ENCODE measurements at places on chromosomes 3 and 15.
A peak's percentile ranks its signal among the peaks of the same experiment; 100 is the strongest.

GRCh38 chr3:196096382-196096953 lies 14.6 kb upstream of the TFRC start:
- peak; percentile 18 for DNase-seq

DNA sequence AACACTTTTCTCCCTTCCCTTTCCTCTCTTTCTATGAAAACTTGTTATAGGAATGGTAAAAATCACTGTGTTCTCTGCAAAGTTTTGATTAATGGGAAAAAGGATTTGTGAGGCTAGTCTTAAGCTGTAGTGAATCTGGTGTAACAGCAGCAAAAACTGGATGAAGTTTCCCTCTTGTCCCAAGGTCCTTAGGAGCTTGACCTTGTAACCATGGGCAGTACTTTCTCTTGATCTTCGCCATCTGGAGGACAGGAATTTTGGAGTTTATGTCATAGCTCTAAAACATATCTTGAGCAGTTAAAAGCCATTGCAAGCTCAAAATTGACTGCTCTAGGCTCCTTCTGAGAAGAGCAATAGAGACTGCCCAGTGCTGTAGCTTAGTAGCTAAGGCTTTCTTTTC lies 56.5 kb upstream of the GPD1L start:
- no peak for DNase-seq

- DNase-seq: no peak
Observed at GRCh38 chr3:72657666-72658065, 190.6 kb downstream of the SHQ1 start.

DNA sequence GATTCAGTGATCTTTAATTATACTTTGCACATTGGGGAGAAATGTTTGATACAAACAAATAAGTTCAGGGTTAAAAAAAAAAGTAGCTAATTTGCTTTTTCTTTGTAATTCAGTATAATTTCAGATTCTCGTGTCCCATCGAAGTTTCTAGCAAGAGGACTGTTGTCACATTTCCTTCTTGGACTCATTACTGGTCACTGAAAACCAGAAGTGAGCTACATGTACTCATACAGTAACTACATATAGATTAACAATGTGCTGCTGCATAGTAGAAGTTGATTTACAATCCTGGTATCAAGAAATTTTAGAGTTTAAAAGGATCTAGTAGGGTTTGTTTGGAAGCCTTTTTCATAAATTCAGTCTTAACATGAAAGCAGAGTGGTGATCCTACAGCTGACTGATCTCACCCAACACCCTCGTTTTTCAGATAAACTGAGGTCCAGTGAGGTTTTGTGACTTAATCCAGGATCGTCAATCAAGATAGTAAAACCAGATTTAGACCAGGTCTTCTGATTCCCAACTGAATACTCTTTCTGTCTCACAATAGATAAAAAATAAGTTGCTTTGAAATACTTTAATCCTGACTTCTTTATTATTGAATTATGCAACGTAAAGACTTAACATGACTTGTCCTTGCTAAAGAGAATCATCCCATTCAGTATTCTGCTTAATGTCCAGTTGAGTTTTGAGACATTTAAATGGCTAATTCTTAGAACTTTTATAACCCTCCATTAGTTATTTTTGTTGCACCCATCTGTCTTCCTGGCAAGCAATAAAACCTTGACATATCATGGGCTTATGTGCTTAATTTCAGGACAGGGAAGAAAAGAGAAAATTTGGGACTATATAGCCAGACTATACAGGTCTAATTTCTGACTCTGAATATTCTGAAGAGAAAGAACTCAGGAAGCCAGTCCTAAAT lies 2.8 kb downstream of the SEC62 start:
- DNase-seq: no peak

DNA sequence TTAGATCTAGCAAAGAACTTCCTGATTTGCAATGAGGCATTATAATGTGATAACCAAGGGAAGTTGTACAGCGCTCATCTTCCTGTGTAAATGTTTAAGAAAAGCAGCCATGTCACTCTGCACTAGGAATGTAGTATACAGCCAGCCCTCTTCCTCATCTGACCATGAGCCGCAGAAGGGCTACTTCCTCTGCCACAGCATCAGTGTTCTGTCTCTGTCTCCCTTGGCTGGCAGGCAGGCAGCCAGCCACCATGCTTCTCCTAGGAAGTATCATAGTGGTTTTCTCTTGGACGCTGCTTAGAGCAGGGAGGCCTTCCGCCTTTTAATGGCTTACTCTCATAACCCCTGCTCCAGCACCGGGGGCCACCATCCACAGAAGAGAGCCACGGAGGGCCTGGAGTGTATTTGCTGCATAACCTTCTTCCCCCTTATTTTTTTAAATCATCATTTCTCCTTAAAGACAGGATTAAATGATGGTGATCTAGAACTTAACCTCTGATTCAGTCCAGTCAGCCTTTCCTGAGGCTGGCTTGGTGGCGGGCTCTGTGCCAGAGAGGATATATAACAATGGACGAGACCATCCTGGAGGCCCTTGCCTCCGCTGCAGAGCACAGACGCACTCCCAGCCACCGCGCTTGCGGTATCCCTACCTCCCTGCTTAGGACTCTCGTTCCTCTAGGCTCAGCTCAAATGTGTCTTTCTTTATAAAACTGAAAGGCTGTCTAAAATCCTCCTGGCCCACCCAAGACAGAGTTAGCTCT lies 57.3 kb upstream of the PLXNA1 start:
- no peak for DNase-seq

Data from activated B cell treated with CpG ODN at 0.5 μM for 24 hours (primary cell).